ENCODE measurements at places on chromosomes 12 and 14.
A peak's percentile ranks its signal among the peaks of the same experiment; 100 is the strongest.

- no peak for DNase-seq
Measured at GRCh38 chr14:84144166-84144565, 1385.8 kb upstream of the FLRT2 start.

GRCh38 chr14:49314737-49315136, 271.4 kb downstream of the RPS29 start:
- no peak for DNase-seq

GRCh38 chr12:59874781-59875180, 279.0 kb downstream of the SLC16A7 start:
- DNase-seq: no peak

GRCh38 chr12:28089338-28089737, 100.9 kb upstream of the CCDC91 start:
- peak; percentile 55 for DNase-seq

DNA sequence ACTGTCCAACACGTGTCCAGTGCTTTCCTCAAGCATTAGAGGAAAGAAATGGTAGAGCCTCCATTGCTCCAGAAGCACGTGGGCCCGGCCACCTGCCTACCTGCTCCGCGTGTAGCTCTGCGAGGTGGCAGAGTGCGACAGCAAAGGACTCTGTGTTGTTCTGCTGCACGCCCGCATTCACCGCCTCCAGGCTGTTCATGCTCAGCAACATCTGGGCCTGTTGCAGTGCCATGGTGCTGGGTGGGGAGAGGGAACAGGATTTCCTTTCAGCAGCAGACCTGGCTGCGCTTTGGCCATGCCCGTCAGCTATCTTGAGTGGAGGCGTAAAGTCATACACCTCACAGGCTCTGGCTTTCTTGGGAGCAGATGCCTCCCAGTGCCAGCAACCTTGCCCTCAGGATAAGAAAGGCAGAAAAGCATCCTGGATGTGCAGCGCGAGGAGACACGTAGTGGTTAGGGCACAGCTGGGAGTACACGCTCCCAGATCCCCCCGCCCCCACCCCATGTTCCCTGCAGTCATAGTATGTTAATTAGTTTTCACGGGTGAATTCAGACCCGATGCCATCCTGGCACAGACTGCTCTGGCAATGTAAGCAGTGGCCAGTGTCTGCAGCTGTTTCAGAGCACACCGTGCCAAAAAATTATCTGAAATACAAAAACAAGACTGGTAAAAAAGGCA, 25.1 kb downstream of the ANAPC5 start:
- no peak for DNase-seq

- no peak for DNase-seq
Measured at GRCh38 chr12:84056-84455, 17.5 kb downstream of the IQSEC3 start.

- peak; percentile 80 for DNase-seq
Measured at GRCh38 chr14:49879646-49880204, 13.2 kb upstream of the ARF6 start.

DNA sequence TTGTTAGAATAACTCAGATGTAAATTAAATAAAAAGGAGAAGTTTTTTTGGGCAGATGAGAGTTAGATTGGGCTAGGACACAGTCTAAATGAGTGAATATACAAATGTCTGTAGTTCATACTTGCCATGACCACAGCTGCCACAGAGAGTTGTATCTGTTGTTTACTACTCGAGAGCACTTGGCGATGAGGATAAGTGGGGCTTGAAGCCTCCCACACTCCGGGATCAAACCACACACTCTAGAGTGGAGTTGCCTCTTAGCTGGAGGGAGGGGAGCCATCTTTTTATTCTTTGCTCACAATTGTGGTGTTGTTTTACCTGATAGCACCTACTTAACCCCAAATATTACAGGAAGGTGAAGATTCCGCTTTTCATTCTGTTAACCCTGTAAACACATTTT, 27.5 kb downstream of the BEST3 start:
- DNase-seq: no peak

GRCh38 chr14:96978525-96979272, 181.5 kb downstream of the VRK1 start:
- DNase-seq: no peak

DNA sequence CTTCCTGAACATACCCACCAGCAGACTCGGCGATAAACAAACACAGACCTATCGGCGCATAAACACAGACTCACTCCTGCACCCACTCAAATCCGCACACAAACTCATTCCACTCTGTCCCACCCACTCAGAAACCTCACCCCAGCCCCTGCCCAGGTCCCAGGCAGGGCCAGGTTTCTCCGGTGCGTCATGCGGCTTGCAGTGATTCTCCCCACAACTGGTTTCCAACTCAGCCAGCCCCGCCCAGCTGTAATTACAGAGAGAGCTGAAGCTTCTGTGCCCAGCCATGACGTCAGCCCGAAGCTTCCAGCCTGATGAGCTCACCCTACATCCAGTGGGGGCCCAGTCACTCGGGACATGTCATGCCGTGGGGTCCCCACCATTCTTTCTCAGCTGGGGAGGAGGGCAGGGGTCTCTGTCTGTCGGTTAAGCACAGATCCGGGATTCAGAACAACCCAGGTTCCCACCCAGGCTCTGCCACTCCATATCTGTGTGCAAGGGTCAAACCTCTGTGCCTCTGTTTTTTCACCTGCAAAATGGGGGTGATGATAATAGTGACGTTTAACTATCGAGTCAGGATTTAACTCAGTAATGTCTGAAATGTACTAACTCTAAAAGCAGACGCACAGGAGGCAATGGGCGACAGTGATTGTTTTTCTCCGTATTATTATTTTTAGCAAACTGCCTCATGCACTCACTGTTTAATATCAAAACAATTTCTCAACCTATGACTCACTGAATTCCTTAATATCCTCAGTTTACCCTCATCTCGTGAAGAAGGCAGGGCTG, 2.3 kb upstream of the HSPB8 start:
- peak; percentile 41 for DNase-seq

- DNase-seq: no peak
Measured at GRCh38 chr14:58055497-58056010, 96.5 kb downstream of the ARMH4 start.

GRCh38 chr12:112270673-112271072, 111.6 kb downstream of the HECTD4 start:
- no peak for DNase-seq

- DNase-seq: no peak
Measured at GRCh38 chr12:100158535-100158934, 15.9 kb upstream of the BLTP3B start.

DNA sequence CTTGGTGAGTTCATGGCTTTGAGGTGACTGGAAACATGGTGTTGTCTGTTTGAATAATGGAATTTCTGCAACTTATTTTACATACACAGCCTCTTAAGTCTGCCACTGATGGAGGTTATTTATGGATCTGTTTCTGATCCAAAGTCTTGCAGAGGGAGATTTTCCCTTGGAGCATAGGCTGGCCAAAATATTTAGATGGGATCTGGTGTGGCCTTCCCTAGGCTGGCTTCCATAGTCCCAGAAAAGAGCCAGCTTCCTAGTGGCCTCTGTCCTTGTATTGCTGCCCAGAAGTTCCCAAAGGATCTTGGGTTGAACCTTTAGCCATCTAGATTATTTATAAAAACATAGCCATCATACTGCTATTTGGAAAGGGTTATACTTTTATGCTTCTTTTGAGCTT, 491.1 kb upstream of the RGS6 start:
- no peak for DNase-seq

DNA sequence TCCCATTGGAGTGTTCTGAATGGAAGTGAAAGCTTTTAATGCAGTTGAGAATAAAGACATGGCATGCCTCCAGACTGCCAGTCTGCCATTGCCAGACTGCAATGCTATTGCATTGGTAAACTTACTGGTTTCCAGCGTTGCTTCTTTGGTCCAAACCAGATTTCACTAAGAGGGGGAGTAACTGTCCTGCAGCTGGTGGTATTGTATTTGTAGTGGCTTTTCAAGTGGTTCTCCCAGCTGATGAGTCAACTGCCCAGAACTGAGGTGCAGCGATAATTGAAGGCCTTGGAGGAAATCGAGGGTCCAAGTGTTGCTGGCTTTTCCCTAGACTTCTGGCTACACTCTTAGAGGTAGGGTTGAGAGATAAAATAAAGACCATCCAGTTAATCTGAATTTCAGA, 31.9 kb downstream of the ERG28 start:
- DNase-seq: no peak

DNA sequence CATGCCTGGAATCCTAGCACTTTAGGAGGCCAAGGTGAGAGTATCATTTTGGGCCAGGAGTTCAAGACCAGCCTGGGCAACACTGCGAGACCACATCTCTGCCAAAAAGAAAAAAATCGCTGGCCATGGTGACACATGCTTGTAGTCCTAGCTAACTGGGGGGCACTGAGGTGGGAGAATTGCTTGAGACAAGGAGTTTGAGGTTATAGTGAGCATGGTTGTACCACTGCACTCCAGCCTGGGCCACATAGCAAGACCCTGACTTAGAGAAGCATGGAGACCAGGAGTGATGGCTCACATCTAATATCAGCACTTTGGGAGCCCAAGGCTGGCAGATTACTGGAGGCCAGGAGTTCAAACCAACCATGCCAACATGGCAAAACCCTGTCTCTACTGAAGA, 9.2 kb downstream of the PTGES3 start:
- no peak for DNase-seq

DNA sequence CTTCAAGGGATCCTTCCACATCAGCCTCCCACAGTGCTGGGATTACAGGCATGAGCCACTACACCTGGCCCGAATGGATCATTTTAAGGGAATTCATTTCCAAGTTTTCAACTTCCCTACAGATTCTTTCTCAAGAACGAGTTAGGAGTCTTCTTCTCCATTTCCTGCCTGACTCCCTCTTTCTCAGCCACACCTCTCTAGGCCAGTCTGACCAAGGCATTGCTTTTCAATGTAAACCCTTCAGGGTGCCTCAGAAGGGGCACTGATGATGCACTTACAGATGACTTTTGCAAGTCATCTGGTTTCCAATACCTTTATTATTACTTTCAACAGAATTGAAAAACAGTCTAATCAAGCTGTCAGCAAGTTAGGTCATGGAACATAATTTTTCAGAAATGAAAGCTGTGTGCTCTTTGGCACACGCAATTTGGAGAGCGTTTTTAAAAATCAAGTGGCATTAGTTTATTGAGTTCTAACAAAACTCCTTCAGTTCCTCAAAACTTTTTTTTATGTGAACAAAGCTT, 47.2 kb downstream of the SVOP start:
- no peak for DNase-seq

GRCh38 chr12:10363914-10364814, 25.7 kb downstream of the KLRK1 start:
- DNase-seq: peak; percentile 53

- DNase-seq: no peak
Measured at GRCh38 chr12:12156116-12156515, 85.4 kb downstream of the BCL2L14 start.

DNA sequence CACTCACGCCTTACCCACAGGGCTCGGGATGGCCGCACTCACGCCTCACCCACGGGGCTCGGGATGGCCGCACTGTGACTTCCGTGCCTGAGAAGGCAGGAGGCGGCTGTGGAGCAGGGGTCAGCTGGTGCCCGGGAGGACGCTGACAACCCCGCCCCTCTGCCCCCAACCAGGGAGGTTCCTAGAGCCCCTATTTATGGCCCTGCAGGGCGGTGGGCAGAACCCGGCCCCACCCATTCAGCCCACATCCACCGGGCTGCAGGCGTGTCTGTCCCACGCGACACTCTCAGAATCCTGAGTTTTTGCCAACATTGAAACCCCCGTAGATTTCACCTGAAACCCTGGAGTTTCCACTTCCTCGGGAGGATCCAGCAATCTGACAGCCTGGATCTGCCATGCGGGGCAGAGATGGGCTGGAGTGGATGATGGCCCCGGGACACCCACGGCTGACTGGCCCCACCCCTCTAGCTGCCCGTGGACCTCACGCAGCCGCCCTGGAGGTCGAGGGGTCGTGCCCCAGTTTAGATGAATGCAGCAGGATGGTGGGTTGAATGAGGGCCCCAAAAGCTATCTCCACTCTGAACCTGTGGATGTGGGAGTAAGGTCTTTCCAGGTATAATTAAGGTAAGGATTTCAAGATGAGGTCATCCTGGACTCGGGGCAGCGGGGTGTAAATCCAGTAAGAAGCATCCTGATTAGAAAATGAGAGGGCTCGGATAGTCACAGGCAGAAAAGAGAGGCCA, 20.4 kb downstream of the GALNT9 start:
- no peak for DNase-seq

DNA sequence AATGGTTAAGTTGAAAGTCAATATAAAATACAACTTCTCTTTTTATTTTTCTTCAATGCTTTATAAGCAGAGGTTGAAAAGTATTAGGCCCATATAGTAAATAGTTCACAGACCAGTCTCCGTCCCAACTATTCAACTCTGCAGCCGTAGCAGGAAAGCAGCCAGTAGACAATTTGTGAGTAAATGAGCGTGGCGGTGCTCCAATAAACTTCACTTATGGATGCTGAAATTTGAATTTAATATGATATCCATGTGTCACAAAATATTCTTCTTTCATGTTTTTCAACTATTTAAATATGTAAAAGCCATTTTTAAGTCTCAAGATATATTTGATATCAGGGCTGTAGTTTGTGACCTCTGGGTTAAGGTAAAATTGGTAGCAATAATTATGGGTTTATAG, 17.7 kb downstream of the LIN7A start:
- DNase-seq: no peak

GRCh38 chr12:124321556-124322270, 26.8 kb downstream of the RFLNA start:
- no peak for DNase-seq

GRCh38 chr14:73721101-73721821, 7.1 kb upstream of the PNMA1 start:
- no peak for DNase-seq

DNA sequence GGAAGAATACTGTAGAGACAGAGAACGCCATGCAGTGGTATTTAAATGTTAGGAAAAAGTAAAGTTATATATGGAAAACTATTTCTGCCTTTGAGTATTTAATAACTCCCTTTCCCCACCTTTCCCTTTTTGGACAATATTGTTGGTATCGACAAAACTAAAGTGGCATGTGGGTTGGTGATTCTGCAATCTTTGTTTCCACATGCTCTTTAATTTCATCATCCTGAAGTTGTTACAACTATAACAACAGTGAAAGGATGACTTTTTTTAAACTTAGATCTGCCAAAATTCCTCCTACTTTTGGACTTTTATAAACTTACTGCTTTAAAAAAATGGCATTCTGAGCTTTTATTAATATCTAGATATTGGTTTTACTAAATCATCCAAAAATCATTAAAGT, 25.3 kb downstream of the TTC8 start:
- DNase-seq: no peak

- no peak for DNase-seq
Measured at GRCh38 chr14:75079521-75079920, 10.1 kb downstream of the ZC2HC1C start.

- DNase-seq: no peak
Measured at GRCh38 chr14:71607056-71607455, 325.2 kb upstream of the RGS6 start.
